ENCODE measurements at places on chromosomes 1 and 21.

DNA sequence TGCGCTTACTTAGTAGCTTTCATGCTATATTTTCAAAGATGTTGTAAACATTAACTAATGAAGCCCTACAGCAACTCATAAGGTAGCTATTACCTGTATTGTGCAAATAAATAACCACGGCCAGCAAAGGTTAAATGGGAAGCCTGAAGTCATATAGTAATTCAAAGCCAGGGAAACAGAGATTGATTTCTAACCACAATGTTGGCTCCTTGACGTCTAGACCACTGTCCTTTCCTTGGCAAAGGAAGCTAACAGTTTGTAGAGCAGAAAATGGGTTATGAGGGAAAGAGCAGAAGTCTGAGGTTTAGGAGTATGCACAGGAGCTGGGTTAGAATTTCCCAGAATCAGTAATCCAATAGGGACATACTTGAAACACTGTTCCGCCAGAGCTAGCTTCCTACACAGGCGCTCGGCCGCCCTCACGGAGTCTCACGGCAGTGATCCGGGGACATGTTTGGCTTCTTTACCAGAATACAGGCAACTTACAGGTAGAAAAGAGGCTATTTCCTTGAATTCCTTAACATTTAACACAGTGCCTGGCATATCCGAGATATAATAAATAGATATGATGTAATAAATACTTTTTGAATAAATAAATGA is 298.8 kb upstream of the LYPLAL1 start:
- no peak for DNase-seq

GRCh38 chr1:188463919-188464318 is 1635.2 kb downstream of the PLA2G4A start:
- no peak for DNase-seq

GRCh38 chr1:32773018-32773763 is 44.0 kb downstream of the YARS1 start:
- peak; percentile 57 for DNase-seq

- DNase-seq, result no peak
These were observed 5.5 kb downstream of the AIDA start for GRCh38 chr1:222706815-222707214.

- DNase-seq, result no peak
These were observed 1017.6 kb downstream of the KCNT2 start for GRCh38 chr1:195590649-195591048.

- no peak for DNase-seq
These were observed 3.0 kb upstream of the SUCO start for GRCh38 chr1:172530000-172530399.

GRCh38 chr1:182304627-182305026 is 87.0 kb downstream of the GLUL start:
- DNase-seq, result no peak

GRCh38 chr1:46492269-46492853 is 2.7 kb downstream of the DMBX1 start:
- no peak for DNase-seq

DNA sequence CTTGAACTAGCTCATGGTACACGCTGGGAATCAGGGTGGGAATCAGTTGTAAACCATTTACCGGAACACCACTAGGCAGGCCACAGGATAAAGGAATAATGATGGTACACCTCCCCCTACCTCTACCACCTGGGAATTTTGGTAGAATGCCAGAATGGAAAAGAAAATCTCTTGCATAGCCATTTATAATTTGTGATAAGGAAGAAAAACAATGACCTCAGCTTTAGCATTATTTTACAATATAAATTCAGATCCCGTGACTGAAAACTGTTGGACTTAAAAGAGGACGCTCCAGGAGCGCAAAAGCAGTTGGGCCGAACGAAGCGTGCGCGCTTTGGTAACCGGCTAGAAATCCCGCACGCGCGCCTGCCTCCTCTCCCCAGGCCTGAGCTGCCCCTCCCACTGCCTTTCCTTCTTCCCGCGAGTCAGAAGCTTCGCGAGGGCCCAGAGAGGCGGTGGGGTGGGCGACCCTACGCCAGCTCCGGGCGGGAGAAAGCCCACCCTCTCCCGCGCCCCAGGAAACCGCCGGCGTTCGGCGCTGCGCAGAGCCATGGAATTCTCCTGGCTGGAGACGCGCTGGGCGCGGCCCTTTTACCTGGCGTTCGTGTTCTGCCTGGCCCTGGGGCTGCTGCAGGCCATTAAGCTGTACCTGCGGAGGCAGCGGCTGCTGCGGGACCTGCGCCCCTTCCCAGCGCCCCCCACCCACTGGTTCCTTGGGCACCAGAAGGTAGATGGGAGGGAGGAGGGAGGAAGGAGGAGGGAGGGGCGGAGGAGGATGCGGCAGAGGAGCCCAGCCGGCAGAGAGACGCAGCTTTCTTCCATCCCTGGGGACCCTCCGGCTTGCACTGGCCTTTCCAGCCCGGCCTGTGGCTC is at the start of gene CYP4X1:
TSS of gene CYP4X1 (plus strand) at position 402 of the 873 bp plus-strand sequence. CDS start at position 551, 149 bp downstream.
- no peak for DNase-seq

DNA sequence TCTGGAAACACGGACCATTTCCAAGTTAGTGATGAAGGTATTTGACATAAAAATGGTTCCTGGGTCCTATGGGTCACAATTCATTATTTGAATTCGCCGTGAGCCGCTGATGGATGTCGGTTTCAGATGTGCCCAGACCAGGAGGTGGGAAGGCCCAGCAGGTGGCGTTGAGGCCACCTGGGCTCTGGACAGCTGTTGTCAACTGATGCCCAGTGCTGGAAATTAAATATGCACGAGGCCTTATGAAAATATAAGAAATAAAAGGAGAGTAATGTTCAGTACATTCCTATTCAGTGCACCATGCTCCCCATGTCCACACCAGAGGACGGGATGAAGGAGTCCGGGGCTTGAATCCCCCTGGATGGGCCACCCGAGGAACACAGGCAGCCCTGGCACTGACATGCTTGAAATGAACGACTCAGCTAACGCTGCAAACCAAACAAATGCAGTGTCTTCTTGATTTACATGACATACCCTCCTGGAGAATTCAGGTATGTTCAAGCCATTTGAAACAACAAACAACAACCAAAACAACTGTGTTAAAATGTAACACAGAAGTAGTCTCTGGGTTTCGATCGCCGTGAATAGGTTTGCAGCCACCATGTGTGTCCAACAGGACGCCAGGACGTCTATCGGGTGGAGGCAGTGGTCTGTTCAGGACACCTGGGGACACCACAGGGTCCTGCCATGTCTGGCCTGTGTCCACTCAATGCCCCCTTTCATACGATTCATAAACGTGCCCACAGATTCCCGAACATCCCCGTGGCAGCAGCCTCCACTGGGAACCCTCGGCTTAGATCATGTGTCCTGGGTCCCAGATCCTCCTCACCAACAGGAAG is 6.1 kb downstream of the TFF3 start:
- no peak for DNase-seq

DNA sequence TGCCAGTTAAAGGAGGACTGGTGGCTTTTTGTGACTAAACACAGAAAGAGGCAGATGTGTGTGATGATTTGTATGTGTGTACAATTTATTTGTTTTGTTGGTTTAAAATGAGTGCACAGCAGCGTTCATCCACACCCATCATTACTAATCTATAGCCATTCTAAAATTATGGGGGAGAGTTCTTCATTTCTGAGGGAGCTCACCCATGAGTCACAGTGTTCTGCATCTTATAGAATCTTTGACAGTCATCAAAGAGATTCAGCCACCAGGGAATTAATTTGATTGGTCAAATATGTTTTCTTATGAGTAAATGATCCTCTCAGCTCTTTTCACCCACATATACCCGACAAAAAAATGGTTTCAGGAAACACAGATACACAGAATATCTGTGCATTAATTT is 147.9 kb downstream of the GREM2 start:
- no peak for DNase-seq

GRCh38 chr1:151710187-151710840 is 6.3 kb downstream of the CELF3 start:
- no peak for DNase-seq

- peak; percentile 50 for DNase-seq
These were observed 68.2 kb downstream of the RNF187 start for GRCh38 chr1:228555074-228555994.

- no peak for DNase-seq
These were observed 2.8 kb upstream of the NGF start for GRCh38 chr1:115340879-115341278.

GRCh38 chr1:59971464-59971911 is 44.9 kb upstream of the CYP2J2 start:
- no peak for DNase-seq

GRCh38 chr1:220552672-220553260 is 24.8 kb downstream of the MARK1 start:
- DNase-seq, result no peak

- DNase-seq, result no peak
These were observed 1.9 kb downstream of the SLC6A9 start for GRCh38 chr1:44029260-44029910.

- DNase-seq, result no peak
These were observed 51.4 kb downstream of the YARS1 start for GRCh38 chr1:32765570-32766327.

DNA sequence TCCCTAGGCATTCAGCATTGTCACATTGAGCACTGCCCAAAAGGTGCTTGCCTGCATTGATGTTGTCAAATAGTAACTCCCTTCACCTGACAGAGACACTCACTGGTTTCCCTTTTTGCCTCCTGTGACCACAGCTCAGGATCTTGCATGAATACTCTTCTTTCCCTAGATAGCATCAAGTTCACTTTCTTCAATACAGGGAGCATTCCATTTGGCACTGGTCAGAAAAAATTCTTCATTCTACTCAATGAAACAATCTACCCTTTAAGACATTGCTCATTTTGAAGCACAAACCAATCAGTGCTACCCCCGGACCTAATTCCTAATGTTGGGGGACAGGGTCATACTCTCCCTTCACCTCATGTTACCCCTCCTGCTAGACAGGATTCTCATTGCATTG is 319.0 kb upstream of the SNX7 start:
- no peak for DNase-seq

DNA sequence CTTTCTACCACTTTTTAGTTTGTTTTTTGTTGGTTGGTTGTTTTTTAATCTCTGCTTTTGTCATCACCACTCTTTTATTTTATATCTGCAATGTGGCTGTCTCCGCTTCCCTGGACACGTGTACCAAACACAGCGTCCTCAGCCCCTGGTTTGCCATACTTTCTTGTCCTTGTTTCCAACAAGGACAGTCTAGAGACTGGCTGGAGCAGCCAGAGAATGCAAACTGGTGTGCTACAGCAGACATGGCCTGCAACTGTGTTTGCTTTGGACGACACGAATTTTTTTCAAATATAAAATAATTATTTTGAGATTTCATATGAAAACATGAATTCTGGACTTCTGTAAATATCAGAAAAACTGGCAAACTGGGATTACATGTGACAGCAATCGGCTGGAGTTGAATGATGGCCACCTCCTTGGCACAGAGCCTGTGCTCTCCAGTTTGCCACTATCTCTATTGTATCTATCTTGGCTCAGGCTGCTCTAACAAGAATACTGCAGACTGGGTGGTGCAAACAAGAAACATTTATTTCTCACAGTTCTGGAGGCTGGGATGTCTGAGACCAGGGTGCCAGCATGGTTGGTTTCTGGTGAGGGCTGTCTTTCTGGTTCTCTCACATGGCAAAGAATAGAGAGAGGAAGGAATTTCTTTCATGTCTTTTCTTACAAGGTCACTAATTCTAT is 34.6 kb upstream of the POU2F1 start:
- no peak for DNase-seq

DNA sequence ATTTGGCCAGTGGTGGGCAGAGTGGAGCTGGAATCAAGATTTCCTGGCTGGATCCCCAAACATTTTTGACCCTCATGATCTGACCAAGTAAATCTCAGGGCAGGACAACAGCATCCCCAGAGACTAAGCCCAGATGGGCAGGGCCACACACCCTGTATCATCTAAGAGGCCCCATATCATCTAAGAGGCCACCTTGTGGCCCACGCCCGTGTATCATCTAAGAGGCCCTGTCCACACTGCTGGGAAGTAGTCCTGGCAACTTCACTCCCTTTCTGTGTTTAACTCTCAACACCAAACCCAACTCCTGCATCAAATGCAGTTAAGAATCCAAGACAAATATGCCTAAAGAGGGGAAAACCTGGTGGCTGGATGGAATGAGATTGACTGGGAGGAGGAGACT is 81.6 kb upstream of the SSX2IP start:
- no peak for DNase-seq

DNA sequence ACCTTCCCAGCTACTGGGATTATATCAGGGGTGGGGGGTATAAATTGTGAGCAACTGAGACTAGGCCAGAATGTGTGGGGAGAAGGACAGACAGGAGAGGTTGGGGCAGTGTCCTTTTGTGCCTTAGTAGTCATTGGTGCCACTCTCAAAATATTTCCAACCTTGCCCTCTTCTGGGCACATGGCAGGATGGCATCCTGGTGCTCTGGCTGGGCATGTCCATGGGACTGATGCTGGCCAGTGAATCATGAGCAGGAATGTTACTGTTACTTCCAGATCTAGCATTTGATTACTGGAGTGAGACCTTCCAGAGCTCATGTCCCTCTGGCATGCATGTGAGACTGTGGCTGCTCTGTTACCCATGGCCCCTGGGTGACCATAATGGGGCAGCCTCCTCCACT is 151.2 kb downstream of the MATN1 start:
- no peak for DNase-seq

DNA sequence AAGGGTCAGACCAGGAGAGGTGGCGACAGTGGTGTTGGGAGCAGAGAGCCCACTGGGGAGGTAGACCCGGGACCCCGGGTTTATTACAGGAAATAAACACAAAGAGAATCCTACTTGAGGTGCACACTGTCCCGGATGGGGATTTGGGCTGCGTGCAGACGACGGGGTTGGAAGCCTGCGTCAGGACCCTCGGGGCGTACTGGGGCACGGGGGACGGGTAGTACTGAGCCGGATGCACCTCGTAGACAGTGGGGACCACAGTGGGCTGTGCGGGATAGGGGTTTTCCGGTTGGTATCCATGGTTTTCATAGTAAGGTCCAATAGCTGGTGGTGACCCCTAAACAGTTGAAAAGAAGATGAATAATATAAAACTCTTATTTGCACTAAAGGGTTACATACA is 13.7 kb downstream of the TMPRSS2 start:
- DNase-seq, result no peak

DNA sequence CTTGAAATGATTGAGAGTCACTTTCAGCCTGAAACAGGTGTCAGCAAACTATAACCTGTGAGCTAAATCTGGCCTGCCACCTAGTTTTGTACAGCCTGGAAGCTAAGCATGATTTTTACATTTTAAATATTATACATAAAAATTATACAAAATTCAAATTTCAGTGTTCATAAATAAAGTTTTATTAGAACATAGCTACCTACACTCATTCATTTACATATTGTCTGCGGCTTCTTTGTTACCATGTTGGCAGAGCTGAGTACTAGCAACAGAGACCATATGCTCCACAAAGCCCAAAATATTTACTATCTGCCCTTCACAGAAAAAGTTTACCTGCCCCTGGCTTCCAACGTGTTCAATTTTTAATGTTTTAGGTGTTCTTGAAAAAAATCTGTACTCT is 8.0 kb upstream of the C1orf162 start:
- no peak for DNase-seq

GRCh38 chr21:27201197-27201596 is 234.3 kb upstream of the ADAMTS5 start:
- DNase-seq, result no peak

DNA sequence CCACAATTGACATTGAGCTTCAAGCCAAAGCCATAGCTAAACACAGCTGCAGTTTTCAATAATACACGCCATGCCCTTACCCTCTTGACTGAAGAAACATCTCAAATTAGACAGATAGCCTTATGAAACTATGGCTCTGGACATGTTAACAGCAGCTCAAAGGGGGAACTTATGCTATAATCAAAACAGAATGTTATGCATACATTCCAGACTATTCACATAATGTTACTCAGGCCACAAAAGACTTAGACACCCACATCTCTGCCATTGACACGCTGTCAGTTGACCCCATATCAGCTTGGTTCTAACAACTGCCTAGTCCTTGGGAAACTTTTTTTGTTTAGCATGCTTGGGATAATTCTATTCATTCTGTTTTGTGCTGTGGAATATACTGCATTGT is 2.3 kb upstream of the NENF start:
- no peak for DNase-seq

Measured in T-helper 17 cell (primary cell).